ENCODE measurements at places on chromosomes 12 and 14. TPM values are rescaled to one million over a fixed set of nuclear protein-coding genes. Genes with fewer than 3 reads are reported as not detected.

The RFLNA gene
- total RNA-seq: 8.7 TPM

The LPAR5 gene
- 2.2 TPM for total RNA-seq

DNA sequence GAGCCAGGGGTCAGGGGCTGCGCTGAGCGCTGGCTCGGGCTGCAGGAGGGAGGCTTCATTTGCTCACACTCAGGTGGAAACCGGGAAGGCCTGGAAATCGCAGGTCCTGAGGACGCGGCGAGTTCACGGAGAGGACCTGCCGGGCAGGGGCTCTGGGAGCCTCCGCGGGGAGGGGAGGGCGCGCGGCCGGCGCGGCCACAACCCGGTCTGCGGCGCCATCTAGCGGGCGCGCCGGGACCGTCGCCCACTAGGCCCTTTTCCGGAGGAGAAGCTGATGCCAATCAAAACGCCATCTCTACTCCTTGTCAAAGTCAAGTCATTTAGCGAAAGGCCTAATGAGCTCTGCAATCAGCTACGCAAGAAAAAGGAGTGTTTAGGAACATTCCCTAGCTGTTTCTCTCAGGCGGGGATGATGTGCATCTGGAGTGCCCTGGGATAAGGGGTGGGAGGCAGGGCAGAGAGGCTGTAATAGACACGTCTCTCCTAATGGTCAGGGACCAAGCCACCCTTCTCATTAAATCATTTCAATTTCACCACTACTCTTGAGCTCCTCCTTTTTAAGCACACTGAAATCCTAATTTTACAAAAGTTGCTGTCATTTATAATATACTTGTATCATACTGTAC is 885.8 kb upstream of the TMEM132C start:
- H3K27ac ChIP-seq: no peak overlapping the region
- H3K36me3 ChIP-seq: no peaks in the 10 kb centered on the region
- DNase-seq: peak; percentile 8
- no peaks in the 10 kb centered on the region for H3K27me3 ChIP-seq
- no peak overlapping the region for H3K4me3 ChIP-seq
- no peaks in the 10 kb centered on the region for H3K4me1 ChIP-seq

DNA sequence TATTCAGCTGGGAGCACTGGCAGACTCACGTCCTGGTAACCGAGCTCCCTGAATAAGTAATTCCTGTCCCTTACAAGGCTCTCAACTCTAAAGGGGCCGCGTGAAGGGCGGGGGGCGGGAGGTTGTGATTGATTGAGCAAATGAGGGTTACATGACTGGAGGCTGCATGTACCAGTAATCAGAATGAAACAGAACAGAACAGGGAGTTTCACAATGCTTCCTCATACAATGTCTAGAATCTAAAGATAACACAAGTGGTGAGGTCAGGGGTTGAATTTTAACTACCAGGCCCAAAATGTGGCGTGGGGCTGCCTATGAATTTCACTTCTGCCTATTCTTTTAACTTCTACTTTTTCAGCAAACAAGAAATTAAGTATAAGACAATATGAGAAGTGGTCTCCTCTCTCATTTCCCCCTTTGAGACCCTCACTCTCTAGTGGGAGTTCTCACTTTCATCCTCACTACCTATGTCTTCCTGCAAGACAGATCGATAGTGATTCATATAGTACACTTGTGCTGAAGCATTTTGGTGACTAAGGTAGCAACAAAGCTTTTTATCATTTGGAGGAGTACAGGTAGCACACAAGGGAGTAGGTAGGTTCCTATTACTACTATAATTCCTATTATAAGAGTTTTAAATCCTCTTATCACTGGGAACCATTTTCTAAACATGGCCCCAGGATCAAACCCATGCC is 239.8 kb downstream of the KTN1 start:
- no peaks in the 10 kb centered on the region for H3K27me3 ChIP-seq
- H3K36me3 ChIP-seq: no peaks in the 10 kb centered on the region
- DNase-seq: no peak
- no peak overlapping the region for H3K4me3 ChIP-seq
- no peak overlapping the region for H3K27ac ChIP-seq

GRCh38 chr12:42469355-42470175 is 120.0 kb downstream of the PRICKLE1 start:
- no peak overlapping the region for H3K4me3 ChIP-seq
- H3K27me3 ChIP-seq: no peaks in the 10 kb centered on the region
- H3K27ac ChIP-seq: no peak overlapping the region
- peaks cover 1% of the 10 kb centered on the region for H3K4me1 ChIP-seq
- H3K36me3 ChIP-seq: no peaks in the 10 kb centered on the region

DNA sequence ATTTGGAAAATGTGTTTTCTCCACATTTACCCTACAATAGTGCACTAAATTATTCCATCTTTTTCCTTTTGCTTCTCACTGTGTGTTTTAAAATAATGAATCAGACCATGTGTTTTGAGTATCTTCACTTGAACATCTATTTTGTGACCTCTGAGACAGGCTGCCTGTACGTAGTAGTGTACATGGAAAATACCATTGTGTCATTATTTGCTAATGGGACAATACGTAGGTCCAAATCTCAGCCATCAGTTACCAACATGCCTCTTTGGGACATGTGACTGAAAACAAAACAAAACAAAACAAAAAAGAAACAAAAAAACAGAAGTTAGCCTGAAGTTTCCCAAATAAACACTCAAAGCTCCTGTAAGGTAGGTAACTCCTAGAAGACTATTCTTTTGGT is 7.1 kb upstream of the MYF6 start:
- no peak for DNase-seq
- no peak overlapping the region for H3K4me3 ChIP-seq
- H3K4me1 ChIP-seq: no peaks in the 10 kb centered on the region
- H3K27ac ChIP-seq: no peak overlapping the region

DNA sequence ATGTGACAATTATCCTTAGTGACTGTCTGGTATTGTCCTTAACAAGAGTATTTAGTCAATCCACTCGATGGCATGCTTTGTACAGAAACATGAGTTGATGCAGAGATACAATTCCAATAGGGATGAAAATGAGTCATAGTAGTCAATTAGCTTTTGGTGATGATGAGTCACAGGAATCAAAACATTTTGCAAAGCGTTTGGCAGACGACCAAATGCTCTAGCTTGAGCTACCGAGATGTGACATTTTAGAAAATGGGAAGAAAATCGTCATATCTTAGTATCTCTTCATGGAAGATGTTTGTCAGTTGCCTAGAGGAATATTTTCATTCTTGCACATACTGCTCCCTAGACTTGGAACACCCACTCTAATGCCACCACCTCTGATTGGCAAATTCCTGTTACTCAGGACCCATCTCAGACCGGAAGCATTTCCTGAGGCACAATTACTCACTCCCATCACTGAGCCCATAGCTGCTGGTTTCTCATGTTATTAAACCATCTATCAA is 95.0 kb downstream of the LMNTD1 start:
- DNase-seq: no peak
- no peaks in the 10 kb centered on the region for H3K27me3 ChIP-seq
- no peaks in the 10 kb centered on the region for H3K36me3 ChIP-seq
- H3K4me3 ChIP-seq: no peak overlapping the region
- H3K27ac ChIP-seq: no peak overlapping the region
- no peaks in the 10 kb centered on the region for H3K4me1 ChIP-seq

GRCh38 chr14:22070119-22070982 is 396.7 kb upstream of the OR4E1 start:
- H3K4me1 ChIP-seq: peaks cover 3% of the 10 kb centered on the region
- no peaks in the 10 kb centered on the region for H3K27me3 ChIP-seq
- no peaks in the 10 kb centered on the region for H3K36me3 ChIP-seq
- no peak overlapping the region for H3K27ac ChIP-seq
- no peak overlapping the region for H3K4me3 ChIP-seq
- no peak for DNase-seq

DNA sequence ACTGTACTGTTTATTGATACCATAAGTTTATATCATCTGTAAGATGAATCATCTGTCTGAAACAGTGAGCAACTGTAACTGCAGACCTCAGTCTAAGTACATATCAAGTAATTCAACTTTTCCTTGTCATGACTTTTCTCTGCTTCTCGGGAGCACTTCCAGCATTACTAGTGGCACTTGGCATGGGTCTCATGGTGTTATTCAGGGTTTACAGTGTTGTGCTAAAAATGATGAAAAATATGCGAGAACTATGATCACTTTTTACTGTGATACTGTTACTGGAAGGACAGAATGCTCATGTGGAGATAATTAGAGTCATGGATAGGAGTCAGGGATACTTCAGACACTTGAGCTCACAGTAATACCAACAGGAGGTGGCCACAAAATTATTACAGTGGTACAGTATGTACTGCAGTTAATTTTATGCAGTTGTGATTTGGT is 8.3 kb downstream of the KTN1 start:
- H3K4me3 ChIP-seq: no peak overlapping the region
- DNase-seq: no peak
- no peaks in the 10 kb centered on the region for H3K27me3 ChIP-seq
- peaks cover 9% of the 10 kb centered on the region for H3K4me1 ChIP-seq
- no peaks in the 10 kb centered on the region for H3K36me3 ChIP-seq

- H3K27me3 ChIP-seq: no peaks in the 10 kb centered on the region
- no peaks in the 10 kb centered on the region for H3K36me3 ChIP-seq
- no peak for DNase-seq
- no peak overlapping the region for H3K4me3 ChIP-seq
These were observed 19.9 kb downstream of the TTC7B start for GRCh38 chr14:90796329-90796728.

GRCh38 chr14:67749341-67750084 is 47.8 kb downstream of the RDH12 start:
- H3K4me1 ChIP-seq: no peaks in the 10 kb centered on the region
- H3K27me3 ChIP-seq: no peaks in the 10 kb centered on the region
- no peak for DNase-seq

DNA sequence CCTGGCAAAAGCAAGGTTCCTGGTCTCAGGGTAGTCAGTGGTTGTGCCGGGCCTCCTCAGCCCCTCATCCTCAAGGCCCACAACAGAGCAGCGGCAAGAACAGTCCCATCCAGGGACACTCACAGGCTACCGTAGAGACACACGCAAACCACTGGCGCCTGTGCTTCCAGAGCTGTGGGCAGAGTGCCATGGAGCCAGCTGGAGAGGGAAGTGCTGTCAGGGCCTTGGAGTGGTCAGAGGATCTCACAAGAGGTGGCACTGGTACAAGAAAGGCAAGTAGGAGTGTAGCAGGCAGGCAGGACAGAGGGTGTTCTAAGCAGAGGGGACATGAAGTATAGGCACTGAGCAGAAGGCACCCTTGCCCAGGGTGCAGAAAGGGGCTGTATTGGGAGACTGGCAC is 34.6 kb downstream of the ANKRD9 start:
- H3K27ac ChIP-seq: no peak overlapping the region
- no peaks in the 10 kb centered on the region for H3K27me3 ChIP-seq
- DNase-seq: peak; percentile 84
- no peak overlapping the region for H3K4me3 ChIP-seq
- no peaks in the 10 kb centered on the region for H3K36me3 ChIP-seq
- H3K4me1 ChIP-seq: peaks cover 16% of the 10 kb centered on the region

Data from ovary (tissue), 10 donors.